ENCODE measurements at places on chromosomes 2 and 18. TPM values are rescaled to one million over a fixed set of nuclear protein-coding genes. Genes with fewer than 3 reads are reported as not detected.

GRCh38 chr2:69244882-69245281 lies 142.1 kb downstream of the GFPT1 start:
- DNase-seq, result no peak
- no peaks in the 10 kb centered on the region for H3K36me3 ChIP-seq
- H3K4me1 ChIP-seq, result no peaks in the 10 kb centered on the region
- H3K27ac ChIP-seq, result no peak overlapping the region
- no peak overlapping the region for H3K4me3 ChIP-seq
- peaks cover 12% of the 10 kb centered on the region for H3K27me3 ChIP-seq

Gene NOL4
- total RNA-seq, result not detected

GRCh38 chr2:105125428-105125827 lies 87.6 kb downstream of the MRPS9 start:
- no peaks in the 10 kb centered on the region for H3K4me1 ChIP-seq
- H3K27ac ChIP-seq, result no peak overlapping the region
- DNase-seq, result no peak
- H3K36me3 ChIP-seq, result no peaks in the 10 kb centered on the region
- no peak overlapping the region for H3K4me3 ChIP-seq

GRCh38 chr2:65765376-65765775 lies 333.0 kb upstream of the SPRED2 start:
- H3K27ac ChIP-seq, result no peak overlapping the region
- no peak for DNase-seq
- no peaks in the 10 kb centered on the region for H3K4me1 ChIP-seq
- H3K36me3 ChIP-seq, result no peaks in the 10 kb centered on the region
- peaks cover 2% of the 10 kb centered on the region for H3K27me3 ChIP-seq

Gene SCYGR5
- not detected for total RNA-seq

DNA sequence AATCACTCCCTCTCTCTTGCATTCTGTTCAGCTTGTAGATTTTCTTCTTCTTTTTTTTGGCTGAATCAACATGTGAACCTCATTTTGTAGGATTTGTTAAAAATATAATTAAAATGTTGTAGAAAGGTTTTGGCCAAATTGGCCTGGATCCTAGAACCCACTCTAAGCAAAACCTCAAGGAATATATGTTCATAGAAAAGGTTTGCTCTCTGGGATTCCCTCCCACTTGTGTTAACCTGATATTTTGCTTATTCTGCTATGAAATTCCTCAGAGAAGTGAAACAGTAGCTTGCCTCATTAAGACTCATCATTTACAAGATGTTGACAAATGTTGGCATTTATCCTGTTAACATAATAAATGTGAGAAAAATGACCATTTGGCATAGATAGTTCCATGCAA lies 456.7 kb downstream of the TMEM182 start:
- no peaks in the 10 kb centered on the region for H3K36me3 ChIP-seq
- no peaks in the 10 kb centered on the region for H3K27me3 ChIP-seq
- H3K4me3 ChIP-seq, result no peak overlapping the region
- no peak for DNase-seq
- H3K27ac ChIP-seq, result no peak overlapping the region
- H3K4me1 ChIP-seq, result no peaks in the 10 kb centered on the region

Gene HOXD10
- total RNA-seq, result not detected

Gene B3GNT7
- total RNA-seq, result not detected

Gene SIGLEC15
- not detected for total RNA-seq

DNA sequence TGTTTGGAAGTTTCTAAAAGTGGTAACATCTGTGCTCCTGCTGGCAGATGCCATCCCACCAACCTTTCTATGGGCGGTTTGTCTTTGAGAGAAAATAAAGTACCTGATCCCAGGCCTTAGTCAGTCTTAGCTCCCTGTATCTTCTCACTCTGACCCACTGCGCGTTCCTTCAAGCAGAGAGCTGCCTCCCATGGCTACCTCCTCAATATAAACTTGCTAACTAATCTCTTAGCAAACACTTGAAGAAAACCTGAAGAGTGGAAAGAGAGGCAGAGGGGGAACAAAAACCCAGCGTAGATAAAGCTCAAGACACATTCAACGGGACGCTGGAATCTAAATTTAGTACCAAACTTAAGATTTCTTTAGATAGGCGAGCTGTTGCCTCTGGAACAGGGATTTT lies 17.6 kb downstream of the ZEB2 start:
- DNase-seq, result no peak
- no peak overlapping the region for H3K4me3 ChIP-seq
- H3K27me3 ChIP-seq, result peaks cover 24% of the 10 kb centered on the region
- no peaks in the 10 kb centered on the region for H3K36me3 ChIP-seq
- H3K27ac ChIP-seq, result no peak overlapping the region
- H3K4me1 ChIP-seq, result no peaks in the 10 kb centered on the region

GRCh38 chr2:2296400-2296799 lies 34.7 kb downstream of the MYT1L start:
- DNase-seq, result no peak
- H3K27ac ChIP-seq, result no peak overlapping the region

DNA sequence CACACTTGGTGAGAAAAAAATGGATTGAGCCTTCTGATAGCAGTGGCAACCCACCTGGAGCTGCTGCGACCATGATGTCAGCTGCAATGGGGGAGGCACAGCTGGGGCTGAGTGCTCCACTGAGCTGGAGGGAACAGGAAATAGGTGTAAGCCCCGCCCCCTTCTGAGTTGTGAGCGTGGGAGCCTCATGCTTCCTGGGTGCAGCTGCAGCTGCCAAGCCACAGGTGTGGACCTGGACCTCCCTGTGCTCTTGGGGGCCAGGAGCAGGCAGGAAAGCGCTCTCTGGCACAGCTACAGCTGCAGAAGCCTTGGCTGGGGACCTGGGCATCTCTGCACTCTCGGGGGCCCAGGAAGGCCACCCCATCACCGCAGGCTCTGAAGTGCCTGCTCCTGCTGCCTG lies 970.6 kb downstream of the DCDC2C start:
- H3K36me3 ChIP-seq, result no peaks in the 10 kb centered on the region
- peak; percentile 8 for DNase-seq
- H3K27ac ChIP-seq, result no peak overlapping the region
- H3K4me3 ChIP-seq, result no peak overlapping the region
- no peaks in the 10 kb centered on the region for H3K27me3 ChIP-seq

DNA sequence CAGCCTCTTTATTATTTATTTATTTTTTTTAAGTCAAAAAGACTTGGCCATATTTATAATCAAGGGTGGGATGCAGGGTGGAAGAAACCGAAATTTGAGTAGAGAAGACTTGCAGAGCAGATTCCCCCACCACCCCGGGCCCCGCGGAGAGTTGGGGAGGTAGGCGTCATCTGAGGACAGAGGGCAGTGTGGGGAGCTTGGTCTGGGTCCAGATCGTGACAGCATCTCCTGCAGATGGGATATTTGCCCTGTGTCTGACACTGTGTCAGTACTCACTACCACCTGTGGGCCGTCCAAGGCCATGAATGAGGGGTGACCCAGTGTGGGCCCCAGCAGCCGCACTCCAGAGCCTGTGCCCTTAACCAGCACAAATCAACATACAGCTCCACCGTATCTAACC lies 10.5 kb upstream of the PRELID3A start:
- no peaks in the 10 kb centered on the region for H3K36me3 ChIP-seq
- H3K27me3 ChIP-seq, result peaks cover 20% of the 10 kb centered on the region
- no peak for DNase-seq
- H3K4me1 ChIP-seq, result no peaks in the 10 kb centered on the region
- H3K27ac ChIP-seq, result no peak overlapping the region

- no peak overlapping the region for H3K4me3 ChIP-seq
- no peaks in the 10 kb centered on the region for H3K27me3 ChIP-seq
- H3K27ac ChIP-seq, result no peak overlapping the region
- peaks cover 30% of the 10 kb centered on the region for H3K36me3 ChIP-seq
- peaks cover 20% of the 10 kb centered on the region for H3K4me1 ChIP-seq
These were observed 29.6 kb downstream of the FAM168B start for GRCh38 chr2:131063501-131064283.

Gene NXPH2
- not detected for total RNA-seq

DNA sequence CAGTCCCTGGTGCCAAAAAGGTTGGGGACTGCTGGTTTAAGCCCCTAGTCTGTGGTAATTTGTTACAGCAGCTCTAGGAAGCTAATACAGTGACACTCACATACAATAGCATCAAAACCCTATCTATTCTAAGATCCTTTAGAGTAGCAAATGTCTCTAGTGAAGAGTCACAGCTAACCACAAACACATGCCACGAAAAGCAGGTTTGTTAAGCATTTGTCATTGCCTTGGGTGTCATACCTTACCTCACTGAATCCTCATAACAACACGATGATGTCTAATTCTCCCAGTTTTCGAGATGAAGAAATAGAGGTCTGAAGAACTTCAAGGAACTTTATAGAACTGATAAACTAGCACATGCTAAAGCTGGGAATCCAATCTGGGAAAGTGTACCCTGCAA lies 29.6 kb upstream of the RNF152 start:
- DNase-seq, result no peak
- peaks cover 25% of the 10 kb centered on the region for H3K4me1 ChIP-seq
- no peaks in the 10 kb centered on the region for H3K36me3 ChIP-seq
- H3K27me3 ChIP-seq, result peaks cover 2% of the 10 kb centered on the region

Gene WDFY1
- total RNA-seq, result 79.2 TPM

DNA sequence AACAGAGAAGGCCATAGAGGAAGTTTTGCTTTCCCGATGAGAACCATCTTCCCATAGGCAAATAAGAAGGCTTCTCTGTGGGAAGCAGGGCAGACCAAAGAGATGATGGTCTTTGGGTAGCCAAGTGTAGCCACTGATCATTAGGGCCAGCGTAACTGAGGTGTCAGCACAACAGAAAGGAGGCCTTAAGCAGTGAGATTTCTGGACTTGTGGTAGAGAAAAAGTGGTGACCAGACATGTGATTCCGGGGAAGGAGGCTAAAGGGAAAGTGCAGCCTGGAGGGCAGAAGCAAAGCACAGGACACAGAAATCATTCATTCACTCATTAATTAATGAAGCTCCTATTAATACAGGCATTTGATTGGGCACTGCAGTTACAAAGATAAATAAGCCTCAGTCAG lies 15.4 kb downstream of the EVA1A start:
- H3K36me3 ChIP-seq, result no peaks in the 10 kb centered on the region
- no peaks in the 10 kb centered on the region for H3K4me1 ChIP-seq
- peaks cover 8% of the 10 kb centered on the region for H3K27me3 ChIP-seq
- no peak for DNase-seq
- H3K4me3 ChIP-seq, result no peak overlapping the region

DNA sequence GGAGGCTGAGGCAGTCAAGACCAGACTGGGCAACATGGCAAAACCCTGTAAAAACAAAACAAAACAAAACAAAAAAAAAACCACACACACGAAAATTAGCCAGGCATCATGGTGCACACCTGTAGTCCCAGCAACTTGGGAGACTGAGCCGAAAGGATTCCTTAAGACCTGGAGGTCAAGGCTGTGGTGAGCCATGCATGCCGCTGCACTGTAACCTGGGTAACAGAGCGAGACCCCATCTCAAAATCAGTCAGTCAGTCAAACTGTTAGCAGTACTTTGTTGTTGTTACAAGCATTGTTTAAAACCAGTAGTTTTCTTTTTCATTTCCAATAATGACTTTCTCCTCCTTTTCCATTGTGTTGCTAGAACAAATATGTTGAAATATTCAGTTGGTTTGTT lies 21.7 kb downstream of the EPB41L5 start:
- H3K27me3 ChIP-seq, result no peaks in the 10 kb centered on the region
- H3K4me3 ChIP-seq, result no peak overlapping the region
- no peaks in the 10 kb centered on the region for H3K36me3 ChIP-seq
- no peak for DNase-seq
- peaks cover 2% of the 10 kb centered on the region for H3K4me1 ChIP-seq

DNA sequence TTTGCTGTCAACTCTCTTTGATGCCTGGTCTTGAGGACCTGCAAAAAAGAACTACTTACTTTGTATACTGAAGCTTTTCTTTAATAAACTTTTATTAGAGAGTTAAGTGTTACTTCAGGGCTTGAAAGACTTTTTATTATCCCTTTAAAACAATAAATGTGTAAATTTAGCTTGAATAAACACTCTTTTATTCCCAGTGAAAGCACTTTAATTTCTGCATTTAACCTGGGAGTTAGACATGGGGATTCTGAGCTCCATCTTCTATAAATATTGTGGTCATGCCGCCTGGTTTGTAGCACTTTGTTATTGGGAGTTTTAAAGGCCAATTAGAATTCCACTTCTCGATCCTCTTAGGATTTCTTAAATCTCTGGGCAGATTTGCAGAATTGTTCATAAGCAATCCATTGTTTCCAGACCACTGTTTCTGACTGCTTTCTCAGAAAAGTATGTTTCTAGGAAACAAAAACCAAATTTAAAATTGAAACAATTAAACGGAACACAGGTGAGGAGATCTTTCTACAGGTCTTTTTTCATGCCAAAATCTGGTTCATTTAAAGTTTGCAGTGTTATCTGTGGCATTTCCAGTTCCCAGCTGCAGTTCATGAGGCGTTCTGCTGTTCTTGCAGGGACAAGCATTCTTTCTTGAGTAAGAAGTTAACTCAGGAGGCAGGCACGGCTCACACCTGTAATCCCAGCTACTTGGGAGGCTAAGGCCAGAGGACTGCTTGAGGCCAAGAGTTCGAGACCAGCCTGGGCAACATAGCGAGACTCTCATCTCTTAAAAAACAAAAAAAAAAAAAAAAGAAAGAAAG lies 18.1 kb upstream of the E2F6 start:
- H3K4me1 ChIP-seq, result peaks cover 6% of the 10 kb centered on the region
- DNase-seq, result no peak
- no peaks in the 10 kb centered on the region for H3K36me3 ChIP-seq
- H3K4me3 ChIP-seq, result no peak overlapping the region
- H3K27me3 ChIP-seq, result peaks cover 55% of the 10 kb centered on the region
- no peak overlapping the region for H3K27ac ChIP-seq

DNA sequence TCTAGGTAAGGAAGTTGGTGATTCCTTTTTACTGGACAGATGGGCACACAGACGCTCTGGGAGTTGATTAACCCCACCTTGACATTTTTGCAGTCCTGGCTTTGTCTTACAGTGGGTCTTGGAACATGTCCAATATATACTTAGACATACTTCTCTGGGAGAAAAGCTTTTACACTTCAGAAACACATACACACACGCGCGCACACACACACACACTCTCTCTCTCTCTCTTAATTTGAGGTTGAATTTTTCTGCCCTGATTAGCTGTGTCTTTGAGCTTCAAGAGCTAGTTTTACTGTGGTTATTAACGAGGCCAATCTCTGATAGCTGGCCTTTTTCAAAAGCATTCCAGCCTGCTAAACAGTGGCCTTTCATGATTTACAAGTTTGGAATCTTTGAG lies 215.0 kb downstream of the MYCN start:
- H3K4me3 ChIP-seq, result no peak overlapping the region
- H3K27me3 ChIP-seq, result no peaks in the 10 kb centered on the region
- no peaks in the 10 kb centered on the region for H3K4me1 ChIP-seq
- H3K27ac ChIP-seq, result no peak overlapping the region
- no peaks in the 10 kb centered on the region for H3K36me3 ChIP-seq
- no peak for DNase-seq

DNA sequence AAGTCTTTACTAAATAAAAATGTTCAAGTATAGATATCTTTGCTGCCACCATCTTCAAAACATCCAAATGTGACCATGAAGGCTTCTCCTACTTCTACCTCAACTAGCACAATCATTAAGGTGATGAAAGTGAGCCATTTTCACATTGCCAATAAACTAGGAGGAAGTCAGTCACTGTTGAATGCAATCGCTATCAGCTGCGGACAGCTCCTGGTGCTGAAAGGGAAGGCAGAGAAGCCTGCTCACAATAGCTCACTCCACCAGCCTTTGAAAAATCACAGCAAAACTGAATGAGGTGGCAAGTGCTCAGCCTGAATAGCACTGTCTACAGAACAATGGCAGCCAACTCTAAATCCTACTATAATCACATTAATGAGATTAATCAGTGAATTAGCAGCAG lies 2.2 kb downstream of the MYT1L start:
- DNase-seq, result no peak
- H3K4me1 ChIP-seq, result no peaks in the 10 kb centered on the region
- H3K27me3 ChIP-seq, result no peaks in the 10 kb centered on the region
- H3K27ac ChIP-seq, result no peak overlapping the region
